Kidney tubule cell (primary cell): ENCODE measurements at places on chromosomes 6 and 20.

DNA sequence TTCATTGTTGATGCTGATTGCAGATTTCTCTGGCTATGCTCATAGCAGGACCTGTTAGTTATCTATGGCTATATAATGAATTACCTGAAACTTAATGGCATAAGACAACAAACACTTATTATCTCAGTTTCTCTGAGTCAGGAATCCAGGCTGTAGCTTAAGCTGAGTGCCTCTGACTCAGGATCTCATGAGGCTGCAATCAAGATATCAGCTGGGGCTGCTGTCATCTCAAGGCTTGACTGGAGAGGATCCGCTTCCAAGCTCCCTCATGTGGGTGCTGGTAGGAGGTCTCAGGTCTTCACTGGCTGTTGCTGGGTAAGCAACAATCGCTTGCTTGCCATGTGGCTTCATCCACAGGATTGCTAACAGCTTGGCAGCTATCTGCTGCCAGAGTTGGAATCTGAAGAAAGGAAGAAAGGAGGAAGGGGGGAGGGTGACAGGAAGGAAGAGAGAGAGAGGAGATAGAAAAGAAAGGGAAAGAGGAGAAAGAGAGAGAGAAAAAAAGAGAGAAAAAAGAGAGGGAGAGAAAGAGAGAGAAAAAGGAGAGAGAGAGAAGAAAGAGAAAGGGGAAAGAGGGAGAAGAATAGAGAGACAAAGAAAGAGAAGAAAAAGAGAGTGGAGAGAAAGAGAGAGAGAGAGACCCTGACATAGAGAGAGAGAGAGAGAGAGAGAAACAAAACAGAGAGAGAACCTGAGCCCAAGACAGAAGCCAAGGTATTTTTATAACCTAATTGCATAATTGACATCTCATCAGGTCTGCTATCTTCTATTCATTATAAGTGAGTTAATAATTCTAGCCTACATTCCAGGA, 579.0 kb upstream of the BTBD3 start:
- DNase-seq: peak; percentile 78

DNA sequence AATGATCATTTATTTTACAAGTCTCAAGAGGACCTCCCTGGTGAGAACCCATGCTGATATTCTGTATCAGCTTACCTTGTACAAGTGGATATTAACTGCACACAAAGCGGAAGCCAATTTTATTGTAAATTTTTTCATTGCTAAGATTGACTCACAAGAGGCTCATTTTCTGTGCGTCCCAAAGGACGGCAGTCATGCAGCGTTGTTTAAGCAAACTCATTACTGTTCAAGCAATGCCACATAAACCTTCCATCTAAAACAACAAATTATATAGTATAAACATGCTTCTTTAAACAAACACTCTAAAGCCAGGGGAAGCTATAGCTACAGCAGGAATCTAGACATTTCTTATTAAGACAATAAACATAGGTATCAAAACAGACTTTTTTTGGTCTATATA, 575.3 kb downstream of the FRK start:
- DNase-seq: no peak

DNA sequence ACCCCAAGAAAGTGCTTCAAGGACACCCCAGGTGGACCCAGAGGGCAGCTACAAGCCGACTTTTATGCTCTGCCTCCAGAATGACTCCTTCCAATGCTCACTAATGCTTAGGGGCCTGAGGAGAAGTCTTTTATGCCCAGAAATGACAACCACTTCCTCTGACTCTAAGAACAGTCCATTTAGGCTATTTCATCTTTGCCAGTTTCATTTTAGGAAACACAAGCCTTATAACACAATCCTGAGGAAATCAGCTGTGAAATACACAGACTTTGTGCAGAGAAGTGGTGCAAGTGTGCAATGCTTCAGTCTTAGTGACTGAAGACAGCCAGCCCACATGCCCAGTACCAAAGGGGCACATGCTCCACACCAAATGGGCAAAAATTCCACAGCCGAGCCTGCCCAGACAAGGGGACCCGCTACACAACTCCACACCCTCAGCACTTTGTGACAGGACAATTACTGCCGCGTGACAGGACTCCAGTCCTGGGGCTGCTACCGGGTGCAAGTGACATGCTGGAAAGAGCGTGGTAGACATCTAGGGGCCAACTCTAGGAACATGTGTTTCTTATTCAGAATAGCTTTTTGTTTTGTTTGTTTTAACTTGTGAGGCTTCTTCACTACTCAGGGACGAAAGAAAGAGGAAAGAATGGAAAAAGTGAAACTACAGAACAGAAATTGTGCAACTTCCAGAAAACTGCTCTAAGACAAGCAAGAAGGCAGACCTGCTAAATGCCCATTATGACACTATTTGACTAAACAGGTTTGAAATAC, 28.2 kb upstream of the PLAGL1 start:
- peak; percentile 46 for DNase-seq

DNA sequence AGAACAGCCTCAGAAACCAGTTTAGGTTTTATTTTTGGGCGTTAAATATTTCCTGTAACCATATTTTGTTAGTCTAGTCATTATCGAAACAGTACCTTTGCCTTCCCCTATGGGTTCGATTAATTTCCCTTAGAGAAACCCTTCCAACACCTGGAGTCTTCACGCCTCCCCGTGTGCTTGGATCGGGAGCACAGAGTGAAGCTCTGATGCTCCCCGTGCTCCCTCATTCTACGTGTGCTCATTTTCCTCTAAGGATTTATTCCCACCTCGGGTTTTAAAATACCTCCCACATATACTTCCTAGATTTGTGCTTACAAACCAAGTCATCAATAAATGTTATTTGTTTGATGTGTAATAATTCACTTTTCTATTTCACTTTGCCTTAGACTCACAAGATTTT, 142.4 kb downstream of the TTLL2 start:
- DNase-seq: no peak

GRCh38 chr6:90118069-90118468, 178.6 kb downstream of the BACH2 start:
- no peak for DNase-seq

DNA sequence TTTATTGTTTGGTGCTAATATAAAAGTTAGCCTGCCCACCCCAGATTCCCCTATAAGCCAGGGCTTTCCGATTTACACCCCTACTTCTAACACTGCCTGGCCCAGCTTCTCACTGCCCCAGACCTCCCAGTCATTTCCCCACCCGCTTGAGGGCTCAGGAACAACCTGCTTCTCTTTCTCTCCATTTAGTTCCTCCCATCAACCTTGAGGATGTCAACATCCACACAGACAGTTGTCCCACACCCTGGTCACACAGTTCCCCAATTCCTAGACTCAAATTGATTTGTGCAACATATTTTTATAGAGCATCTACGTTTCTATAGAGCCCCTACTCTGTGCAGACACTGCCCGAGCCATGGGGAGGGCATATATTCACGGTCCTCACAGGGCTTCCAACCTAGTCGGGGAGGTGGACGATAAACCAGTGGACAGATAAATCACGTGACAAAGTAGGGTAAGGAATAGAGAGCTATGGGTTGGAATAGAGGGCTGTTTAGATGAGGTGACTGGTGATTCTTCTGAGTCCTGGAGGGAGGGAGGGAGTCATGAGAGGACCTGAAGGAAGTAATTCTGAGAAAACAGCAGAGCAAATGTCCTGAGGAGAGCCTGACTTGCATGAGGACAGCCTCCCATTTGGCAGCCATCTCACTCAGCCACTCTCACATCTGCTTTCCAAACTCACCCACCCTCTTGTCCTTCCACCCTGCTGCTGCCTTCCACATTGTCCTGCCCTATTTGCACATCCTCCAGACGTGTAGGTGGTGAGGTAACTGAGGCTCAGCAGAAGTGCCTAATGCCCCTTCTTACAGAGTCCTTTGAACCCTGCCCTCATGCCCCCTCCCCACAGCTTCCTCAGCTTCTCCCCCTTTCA, 6.3 kb downstream of the GABRR2 start:
- no peak for DNase-seq

GRCh38 chr20:8587251-8587650, 455.2 kb downstream of the PLCB1 start:
- DNase-seq: no peak

- no peak for DNase-seq
Measured at GRCh38 chr6:98056955-98057354, 773.9 kb upstream of the MMS22L start.

- DNase-seq: peak; percentile 83
Measured at GRCh38 chr6:27630727-27631608, 158.1 kb upstream of the ZNF184 start.
